ENCODE measurements at places on chromosomes 3 and 15. TPM values are rescaled to one million over a fixed set of nuclear protein-coding genes. Genes with fewer than 3 reads are reported as not detected.

Gene SAXO2
- 1.1 TPM for total RNA-seq

DNA sequence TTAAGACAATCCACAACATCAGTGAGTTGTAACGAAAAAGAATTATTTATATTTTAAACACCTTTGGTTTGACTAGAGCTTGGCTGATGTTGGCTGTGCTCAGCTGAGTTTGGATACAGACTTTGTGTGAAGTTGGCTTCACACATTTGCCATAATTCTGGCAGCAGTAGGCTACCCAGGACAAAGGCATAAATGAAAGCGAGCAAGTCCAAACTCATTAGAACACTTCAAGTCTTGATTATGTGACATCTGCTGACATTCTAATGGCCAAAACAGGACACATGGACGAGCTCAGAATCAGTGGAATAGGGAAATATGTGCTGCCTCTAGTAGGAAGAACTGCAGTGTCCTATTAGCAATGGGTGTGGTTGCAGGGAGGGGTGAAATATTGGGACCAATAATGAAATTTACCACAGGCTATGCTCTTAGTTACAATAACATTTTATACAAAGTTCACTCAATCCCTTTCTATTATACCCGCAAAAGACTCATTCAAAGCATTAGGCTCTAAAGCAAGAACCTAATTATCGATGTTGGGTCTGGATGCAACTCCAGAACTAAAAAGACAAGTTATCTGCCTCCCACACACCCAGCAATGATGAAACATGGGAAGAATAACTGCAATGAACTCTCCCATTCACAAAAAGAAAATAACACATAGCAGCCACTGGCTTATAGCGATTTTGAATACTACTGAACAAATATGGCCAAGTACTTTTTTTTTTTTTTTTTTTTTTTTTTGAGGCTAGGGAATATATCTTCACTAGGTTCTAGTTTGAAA, 493.9 kb upstream of the RASGRP1 start:
- no peak for DNase-seq

Gene GMNC
- not detected for total RNA-seq

DNA sequence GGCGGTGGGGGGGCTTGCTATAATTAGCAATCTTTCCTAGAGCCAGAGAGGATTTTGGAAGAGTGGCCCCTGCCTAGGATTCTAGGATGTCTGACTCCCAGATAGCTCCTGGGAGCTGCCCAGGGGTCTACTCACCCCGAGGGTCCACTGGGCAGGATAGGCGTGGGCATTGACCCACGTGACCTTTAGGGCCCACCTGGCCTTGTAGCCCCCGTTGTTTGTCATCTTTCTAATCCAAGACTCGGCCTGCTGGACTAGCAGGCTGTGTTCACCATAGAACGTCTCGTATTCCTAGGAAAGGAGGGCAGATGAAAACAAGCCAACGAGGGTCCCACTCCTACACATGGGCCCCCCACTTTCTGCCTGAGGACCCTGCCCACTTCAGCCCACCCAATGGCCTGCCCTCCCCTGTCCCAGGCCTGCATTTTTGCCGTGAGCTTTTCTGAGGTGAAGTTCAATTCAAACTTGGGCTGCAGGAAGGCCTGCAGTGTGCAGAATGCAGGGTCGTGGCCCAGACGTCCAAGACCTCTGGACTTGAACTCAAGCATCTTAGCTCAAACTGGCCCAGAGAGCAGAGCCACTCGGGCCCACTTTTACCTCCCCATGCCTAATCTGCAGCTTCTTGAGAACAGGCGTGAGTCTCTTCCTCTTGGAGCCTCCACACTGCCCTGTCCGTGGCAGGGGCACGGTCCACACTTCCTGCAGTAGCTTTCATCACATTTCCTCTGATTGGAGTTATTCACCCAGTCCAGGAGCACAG, 41.5 kb downstream of the MUC4 start:
- DNase-seq: no peak

DNA sequence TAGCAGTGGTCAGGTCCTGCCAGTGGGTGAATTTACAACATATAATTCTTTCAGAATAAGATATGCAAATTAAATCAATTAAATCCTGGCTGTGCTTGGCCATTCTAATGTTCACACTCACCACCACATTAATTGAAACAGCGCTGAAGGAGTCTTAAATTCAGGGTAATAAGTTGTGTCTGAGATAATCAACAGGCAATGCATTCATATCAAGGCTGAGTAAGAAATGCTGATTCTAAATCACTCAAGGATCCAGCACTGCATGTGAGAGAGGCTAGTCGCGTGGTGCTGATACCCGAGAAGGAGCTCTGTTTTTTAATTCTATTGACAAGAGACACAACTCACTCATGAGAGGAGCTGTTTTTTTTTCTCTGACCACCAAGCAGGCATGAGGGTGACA, 588.8 kb upstream of the ADAMTS9 start:
- DNase-seq: no peak

DNA sequence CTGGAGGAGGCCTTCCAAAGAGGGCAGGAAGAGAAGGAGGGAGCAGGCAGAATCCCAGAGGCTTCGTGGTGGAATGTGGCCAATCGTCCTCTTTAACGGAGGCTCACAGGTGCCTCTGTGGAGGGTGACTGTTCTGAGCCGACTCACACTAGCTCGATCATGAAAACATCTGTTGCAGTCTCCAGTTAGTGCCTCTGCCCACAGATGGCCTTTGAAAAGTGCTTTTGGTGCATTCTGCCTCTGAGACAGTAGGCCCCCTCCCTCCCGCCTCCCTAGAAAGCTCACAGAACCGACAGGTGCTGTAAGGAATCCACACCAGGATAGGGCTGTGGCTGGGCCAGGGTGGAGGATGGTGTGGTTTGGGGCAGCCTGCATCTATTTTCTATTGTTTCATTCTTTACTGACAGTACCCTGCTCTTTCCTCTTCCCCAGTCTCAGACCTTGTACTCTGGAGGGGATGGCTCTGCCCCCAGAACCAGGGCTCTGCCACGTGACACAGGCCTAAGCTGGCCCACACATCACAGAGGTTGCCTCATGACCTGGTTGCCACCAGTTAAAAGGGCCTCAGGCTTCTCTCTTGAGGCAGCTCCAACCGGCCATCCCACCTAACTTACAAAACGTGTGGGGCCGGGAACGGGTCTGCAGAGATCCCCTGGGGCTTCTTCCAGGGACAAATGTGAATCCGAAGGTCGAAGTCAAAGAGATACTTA, 27.2 kb upstream of the PIGZ start:
- no peak for DNase-seq

DNA sequence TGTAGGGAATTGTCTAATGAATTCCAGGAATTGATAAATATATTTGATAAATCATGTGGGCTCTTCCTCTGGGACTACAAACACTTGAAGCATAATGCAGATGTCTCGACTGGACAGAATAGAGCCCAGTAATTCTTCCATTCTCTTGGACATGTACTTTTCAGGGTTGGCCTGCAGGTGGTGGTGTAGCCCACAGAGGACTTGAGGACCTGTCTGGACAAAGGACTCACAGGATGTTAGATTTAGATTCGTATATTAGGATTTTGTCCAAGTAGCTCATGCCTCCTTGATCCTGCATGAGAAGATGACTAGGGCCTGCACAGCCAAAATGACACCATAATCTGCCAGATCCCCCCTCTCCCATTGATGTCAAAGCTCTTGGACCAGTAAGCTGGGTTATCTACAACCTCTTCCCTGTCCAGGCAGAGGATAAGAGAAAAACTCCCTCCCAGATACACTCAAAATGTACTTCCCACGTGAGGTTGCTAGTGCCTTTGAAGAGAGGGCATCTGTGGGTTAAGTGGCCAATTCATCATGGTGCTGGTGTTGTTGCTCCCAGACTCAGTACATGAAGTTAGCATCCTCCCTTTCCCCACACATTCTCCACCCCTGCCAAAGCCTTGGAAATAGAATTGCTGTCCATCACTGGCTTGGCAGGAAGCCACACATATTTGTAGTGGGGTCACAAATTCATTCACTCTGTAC, 88.6 kb upstream of the ZNF280D start:
- DNase-seq: peak; percentile 25

Gene ZNF502
- not detected for total RNA-seq

DNA sequence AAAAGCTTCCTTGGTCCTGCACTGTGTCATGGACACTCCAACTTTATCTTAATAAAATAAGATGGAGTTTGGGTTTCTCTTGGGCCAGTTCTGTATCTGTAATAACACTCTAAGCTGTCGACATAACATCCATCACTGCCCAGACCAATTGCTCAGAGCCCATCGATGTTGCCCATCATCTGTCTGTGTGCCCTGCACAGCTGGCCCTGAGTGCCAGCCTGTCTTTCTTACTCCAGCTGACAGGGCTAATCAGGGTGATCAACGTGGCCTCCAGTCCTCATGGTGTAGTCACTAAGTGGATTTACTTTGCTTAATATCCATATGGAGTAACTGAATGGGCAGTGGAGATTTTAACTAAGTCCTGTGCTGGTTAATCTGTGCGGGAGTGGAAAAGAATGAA, 419.8 kb upstream of the TPM1 start:
- no peak for DNase-seq

DNA sequence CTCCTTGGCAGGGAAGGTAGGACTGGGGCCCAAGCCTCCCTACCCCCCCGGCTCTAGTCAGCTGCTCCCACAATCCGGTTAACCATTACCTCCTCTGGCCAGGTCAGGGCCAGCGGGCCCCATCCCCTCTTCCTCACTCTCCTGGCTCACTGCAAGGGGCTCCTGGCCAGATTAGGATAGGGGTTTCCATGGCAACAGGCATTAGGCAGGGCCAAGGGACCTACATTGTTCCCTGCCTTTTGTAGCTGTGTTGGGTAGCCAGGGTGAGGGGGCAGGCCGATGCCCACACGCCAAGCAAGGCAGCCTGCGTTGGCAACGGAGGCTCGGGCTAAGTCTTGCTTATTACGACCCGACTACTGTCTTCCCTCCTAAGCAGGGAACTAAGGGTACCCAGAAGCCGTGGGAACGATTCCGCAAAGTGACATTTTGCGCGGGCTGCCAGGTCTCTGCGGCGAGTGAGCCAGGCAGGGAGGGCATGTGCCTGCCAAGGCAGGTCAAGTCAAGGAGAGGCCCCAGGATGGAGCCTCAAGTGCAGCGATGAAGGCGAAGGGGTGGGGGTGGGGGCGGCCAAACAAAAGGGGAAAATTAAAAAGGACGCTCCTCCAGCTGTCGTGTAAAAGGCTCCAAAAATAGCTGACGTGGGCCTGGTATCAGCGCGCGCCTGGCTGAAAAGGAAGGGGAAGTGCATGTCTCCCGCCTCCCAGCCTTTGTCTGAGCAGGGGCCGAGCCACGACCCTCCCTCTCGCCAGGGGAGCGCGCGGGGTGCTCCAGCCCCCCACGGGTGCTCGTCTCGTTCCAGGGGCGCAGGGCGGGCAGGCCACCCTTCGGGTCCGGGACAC, 919 bp downstream of the IDH2 start:
- no peak for DNase-seq

DNA sequence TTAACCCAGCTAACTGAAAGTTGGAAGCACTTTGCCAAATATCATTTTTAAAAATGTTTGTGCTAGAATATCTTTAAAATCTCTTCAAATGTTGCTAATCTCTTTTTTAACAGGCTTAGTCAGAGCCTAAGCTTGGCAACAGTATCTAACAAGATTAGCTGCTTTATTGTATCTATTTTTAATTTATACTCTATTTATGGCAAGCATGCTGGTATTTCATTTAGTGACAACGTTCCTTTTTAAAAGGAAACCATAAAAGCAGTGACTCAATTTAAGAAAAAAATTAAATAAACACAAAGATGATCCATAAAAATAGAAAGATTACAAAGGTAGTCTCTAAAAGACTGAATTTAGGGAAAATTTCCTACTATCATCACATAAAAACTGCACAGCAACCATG, 40.5 kb downstream of the SLC12A6 start:
- no peak for DNase-seq

GRCh38 chr3:157588386-157589060, 85.3 kb upstream of the VEPH1 start:
- DNase-seq: no peak

GRCh38 chr15:38193496-38193895, 59.1 kb upstream of the SPRED1 start:
- DNase-seq: no peak

Gene CCDC54
- not detected for total RNA-seq

Gene TRANK1
- total RNA-seq: 3.2 TPM

Gene PRICKLE2
- 0.26 TPM for total RNA-seq

DNA sequence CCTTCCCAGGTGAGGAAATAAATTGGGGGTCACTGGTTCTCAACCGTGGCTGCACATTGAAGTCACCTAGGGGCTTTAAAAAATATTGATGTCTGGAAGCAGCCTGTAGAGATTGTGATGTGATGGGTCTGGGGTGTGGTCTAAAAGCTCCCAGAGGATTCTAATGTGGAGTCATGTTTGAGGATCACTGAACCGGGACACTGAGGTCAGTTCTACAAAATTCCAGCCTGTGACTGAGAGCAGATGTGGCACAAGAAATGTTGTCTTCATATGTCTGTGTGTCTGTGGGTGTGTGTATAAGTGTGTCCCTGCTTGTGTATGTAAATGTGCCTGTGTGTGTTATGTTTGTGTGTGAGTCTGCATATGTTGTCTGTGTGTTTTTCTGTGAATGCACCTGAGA, 79.9 kb downstream of the TLE3 start:
- no peak for DNase-seq

DNA sequence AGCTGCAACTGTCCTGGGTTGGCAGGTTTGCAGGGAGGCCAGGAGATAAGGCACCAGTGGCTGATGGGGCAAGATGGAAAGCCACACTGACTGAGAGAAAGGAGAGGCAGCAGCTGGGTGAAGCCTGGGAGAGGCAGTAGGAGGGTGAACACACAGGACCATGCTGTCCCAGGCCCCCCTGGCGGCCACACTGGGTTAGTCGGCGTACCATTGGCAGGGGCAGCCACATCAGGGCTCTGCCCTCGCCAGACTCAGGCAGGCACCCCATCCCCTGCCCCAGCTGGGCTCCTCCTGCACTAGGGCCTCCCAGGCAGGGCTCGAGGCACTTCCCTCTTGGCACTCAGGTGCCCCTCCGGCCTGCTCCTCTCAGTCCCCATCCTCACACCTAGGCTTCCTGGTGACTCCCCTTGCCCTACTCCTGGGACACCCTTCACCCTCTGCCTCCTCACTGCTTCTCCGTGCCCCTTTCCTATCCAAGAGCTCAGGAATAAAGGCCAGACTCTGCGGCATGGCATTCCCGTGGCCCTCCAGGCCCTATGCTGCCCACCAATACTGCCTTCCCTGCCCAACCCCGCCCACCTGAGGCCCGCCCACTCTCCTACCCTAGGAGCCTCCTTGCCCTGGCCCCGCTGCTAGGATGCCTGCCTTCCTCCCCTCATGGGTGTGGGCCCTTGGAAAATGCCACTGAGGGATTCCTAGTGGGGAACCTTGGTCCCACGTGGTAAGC, 28.7 kb upstream of the DUSP7 start:
- DNase-seq: no peak

Gene GRAMD2A
- total RNA-seq: 1.3 TPM

- DNase-seq: no peak
Measured at GRCh38 chr3:109098079-109098644, 19.8 kb downstream of the MORC1 start.

DNA sequence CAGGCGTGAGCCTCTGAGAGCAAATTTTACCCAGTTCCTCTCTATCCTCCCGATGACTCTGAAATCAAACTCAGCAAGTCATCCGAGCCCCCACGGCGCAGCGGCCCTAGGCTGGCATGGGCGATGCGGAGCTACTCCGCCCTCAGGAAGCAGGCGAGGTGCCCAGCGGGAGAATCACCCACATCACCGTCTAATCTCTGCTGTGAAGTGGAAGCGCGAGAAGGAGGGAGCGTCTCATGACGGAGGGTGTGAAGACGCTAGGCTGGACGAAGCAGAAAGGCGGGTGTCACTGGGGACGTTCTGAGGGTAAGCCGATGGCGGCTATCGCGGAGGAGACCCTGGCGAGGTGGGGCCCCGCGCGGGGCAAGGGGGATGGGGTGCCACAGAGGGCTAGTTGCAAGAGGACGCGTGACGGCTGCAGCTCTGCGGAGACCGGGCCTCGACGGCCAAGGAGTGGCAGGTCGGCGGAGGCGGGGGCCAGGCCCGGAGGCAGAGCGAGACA, 9.1 kb upstream of the GNAI2 start:
- DNase-seq: no peak
